ENCODE measurements at places on chromosomes 3 and 15.

DNA sequence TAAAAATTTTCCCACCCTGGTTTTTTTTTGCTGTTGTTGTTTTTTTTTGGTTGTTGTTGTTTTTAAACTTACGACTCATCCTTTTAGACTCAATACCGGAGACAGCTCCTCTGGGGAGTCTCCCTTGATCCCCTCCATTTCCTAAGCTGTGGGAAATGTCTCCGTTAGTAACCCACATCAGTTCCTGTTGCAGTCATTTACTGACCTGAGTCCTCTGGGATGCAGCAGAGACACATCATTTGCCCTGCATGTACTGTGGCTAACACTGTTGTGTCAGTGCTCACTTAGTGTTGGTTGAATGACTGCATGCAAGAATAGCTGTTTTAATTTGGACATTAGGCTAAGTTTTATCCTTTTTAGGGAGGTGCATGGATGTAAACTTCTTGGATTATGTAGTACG lies 83.8 kb downstream of the MBNL1 start:
- DNase-seq: no peak

DNA sequence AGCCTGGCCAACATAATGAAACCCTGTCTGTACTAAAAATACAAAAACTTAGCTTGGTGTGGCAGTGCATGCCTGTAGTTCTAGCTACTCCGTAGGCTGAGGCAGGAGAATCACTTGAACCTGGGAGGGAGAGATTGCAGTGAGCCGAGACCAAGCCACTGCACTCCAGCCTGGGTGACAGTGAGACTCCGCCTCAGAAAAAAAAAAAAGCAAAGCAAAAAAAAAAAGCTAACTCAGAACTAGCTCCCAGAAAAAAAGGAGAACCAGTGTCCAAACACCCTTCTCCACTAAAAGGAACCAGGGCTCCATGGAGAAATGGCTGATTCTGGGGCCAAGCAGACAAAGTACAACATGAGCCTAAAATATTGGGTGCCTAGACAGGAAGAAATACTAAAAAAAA lies 16.7 kb upstream of the CRTC3 start:
- no peak for DNase-seq

DNA sequence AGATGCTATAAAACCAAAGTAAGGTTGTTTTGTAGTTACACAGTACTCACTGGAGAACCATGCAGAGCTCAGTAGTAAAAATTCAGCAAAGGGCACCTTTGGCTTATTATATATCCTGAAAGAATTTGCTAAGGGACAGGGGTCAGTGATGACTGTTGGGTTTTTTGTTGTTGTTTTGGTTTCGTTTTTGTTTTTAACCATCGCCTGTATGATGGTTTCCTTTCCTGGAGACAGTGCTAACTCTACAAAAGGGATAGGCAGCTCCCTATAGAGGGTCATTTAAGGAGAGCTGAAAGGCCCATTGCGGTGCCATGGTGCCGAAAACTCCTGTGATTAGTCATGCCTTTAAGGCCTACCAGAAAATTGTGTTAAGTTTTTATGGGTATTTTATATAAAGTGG lies 118.2 kb upstream of the GOLIM4 start:
- DNase-seq: no peak

DNA sequence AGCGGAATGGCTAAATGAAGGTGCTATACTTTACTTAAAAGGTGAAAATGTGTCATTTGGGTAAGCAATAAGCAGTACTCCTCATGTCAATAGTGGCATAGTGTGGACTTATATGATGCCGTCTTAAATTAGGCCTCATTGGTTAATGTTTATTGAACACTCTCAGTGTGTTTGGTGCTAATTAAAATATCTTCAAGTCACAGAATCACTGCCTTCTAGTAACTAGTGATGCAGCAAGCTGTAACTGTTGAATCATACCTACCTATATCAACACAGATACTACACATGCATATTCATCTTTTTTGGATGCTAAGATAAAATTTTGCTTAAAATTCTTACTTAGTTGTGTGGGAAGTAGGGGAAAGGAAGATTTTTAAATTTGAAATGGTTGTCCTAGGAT lies 30.7 kb downstream of the ARHGAP31 start:
- no peak for DNase-seq

GRCh38 chr15:88835119-88835518 lies 31.9 kb downstream of the ACAN start:
- DNase-seq: no peak

DNA sequence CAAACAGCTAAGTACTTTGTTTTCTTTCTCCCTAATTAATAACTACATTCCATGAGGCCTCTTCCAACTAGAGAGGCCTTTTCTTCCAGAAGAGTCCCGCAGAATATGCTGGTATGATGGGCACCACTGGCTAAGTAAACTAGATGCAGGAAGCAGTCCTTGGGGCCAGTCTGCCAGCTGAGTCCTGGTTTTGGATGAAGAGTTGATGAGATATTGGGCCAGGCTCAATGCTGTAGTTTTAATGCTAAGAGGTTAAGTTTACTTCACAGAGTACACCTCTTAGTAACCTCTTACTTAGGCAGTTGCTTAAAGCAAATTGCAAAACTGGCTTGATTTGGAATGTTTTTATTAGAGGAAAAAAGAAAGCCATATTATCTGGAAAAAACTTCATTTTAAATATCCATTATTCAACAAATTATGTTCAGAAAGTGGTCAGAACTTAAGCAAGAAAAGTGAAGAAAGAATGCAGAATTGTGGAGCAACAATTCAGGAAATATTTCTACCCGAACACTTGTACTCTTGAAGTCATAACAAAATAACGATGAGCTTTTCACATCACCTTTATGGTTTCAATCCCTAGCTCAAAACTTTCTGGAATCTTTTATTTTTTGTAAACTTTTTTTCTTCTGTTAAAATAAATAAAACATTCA lies 178.4 kb upstream of the CDIN1 start:
- DNase-seq: no peak

- DNase-seq: peak; percentile 85
Measured at GRCh38 chr3:12556690-12557472, at the start of gene MKRN2. MKRN2 (plus strand) TSS chr3:12557087; CDS start chr3:12557151, 64 bp downstream.

DNA sequence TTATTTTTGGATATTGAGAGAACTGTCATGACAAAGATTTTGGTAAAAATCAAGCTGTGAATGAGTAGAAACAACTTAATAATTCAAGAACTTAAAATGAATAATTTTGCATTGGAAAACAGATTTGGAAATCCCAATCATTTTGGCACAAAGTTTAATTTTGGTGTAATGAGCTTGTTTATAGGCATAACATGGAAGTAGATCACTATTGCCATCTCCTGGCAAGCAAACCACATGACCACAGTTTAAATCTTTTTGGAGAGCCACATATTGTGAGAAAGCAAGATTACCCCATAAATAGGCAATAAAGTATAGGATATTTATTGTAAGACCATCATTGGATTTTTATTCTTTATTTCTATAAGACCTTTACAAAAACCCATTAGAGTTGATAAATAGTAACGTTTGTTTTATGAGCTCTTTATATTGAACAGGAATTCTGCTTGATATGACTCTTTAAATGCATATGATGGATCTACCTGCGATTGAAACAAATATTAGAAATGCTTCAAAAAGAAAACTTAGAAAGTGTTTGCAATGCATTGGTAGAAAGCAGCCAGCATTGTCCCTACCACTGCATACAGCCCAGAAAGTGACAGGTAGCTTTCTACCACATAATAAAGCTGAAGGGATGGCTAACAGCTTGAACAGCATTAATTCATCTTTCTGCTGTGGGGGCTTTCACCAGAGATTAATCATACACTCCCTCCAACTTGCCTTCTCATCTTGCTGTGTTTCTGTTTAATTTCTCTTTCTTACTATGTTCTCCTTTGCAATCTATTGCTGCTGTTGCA lies 766.8 kb downstream of the TBL1XR1 start:
- DNase-seq: no peak

DNA sequence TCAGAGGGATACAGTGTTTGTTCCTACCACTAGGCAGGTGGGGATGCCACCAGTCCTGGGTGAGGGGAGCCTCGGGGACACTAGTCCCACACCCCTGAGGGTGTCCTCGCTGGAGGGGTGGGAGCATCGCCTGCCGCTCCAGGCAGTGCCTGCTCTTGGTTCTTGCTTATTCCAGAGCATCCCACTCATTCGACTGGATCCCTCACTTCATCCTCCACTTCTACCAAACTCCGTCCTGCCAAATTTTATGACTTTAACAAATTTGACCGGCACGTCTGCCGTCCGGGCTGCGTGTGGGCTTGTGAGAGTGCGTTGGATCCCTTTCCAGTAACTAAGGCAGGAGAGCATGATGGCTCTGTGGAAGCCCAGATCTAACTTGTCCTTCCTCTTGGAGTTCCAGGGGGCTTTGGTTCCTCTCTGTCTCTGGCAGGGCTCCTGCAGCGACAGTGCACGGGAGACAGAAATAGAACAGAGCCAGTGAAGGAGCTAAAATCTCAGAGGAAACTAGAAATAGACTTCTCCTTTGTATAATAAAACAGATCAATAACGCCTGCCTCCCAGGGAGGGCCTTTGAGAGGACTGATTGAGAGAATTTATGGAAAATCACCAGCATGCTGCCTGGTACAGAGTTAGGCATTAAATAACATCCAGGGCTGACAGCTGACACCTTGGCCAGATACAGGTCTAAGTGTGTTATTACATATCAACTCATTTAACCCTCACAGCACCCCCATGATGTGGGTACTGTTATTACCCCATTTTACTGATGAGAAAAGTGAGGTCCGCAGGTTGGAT lies 34.5 kb downstream of the MGLL start:
- no peak for DNase-seq

DNA sequence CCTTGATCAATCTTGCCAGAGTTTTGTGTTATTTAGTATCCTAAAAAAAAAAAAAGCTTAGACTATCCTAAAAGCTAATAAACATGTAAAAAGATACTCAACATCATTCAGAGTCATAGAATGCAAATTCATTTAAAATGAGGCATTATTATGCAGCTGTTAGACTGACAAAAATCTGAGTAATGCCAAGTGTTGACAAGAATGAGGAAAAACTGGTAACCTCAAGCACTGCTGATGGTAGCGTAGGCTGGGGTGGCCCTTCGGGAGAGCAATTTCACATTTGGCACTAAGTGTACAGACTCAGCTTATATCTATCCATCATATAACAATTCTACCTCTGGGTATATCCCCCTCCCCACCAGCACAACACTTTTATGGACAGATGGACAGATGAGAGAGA lies 280.4 kb downstream of the RAP2B start:
- DNase-seq: no peak

GRCh38 chr3:39388153-39388552 lies 5.0 kb downstream of the SLC25A38 start:
- no peak for DNase-seq

- DNase-seq: peak; percentile 71
Measured at GRCh38 chr15:88385078-88385700, 82.0 kb downstream of the MRPL46 start.

- no peak for DNase-seq
Measured at GRCh38 chr3:71172189-71172588, 411.3 kb downstream of the FOXP1 start.

DNA sequence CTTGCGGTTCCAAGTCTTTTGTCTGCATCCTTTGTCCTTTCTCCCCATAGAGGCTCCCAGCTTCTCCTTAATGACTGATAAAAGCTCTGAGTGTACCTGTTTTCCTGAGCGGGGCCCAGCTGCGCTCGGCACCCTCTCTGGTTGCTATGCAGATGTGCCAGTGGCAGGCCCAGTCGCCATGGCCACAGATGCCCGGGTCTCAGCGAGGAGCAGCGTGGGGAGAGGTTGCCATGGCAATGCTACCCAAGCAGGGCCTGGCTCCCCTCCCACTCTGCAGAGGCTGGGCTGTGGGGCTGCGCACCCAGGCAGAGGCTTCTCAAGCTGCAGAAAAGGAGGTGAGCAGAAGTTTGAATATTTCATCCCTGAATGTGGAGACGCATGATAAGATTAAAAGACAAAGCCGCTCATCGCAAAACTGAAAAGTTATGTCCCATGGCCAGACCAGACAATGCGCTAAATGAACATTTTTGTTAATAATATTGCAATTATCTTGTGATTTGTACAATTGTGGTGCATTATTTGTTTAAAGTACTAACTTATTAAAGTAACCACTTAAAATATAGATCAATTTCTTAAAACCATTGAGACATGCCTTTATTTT lies 66.1 kb downstream of the TPRA1 start:
- no peak for DNase-seq

GRCh38 chr3:34727700-34728099 lies 911.6 kb upstream of the ARPP21 start:
- DNase-seq: no peak

- DNase-seq: no peak
Measured at GRCh38 chr15:44633603-44634002, 29.9 kb downstream of the SPG11 start.

DNA sequence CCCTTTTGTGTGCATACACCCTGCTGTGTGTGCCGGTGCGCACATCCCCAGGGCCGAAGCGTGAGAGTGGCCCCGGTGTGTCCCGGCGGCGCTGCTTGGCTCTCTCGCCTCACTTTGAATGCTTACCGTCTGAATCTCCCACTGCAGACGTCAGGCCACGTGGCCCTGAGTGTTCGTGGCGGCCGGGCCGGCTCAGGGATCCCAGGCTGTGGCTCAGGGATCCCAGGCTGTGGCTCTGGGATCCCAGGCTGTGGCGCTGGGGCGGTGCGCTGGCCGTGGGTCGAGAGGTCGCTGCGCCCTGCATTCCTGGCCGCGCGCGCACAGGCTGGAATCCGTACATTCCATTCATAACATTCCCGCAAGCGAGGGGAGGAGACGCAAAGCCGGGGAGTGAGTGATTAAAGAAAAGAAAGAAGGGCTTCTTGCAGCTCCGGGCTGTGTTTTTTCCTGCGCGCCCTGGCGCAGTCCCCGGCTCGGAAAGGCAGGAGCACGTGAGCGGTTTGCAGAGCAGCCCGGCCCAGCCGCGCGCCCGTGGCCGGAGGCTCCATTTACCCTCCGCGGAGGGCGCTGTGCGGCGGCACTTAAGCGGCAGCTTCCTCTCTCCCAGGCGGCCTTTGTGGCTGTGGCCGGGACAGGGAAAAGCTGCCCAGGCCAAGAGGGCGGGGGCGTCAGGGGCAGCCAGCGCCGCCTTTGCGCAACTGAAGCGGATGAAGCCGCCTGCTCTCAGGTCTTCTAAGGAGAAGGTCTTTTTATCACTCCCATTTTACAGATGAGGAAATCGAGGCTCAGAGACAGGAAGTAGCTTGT lies 87.0 kb upstream of the ALDH1L1 start:
- DNase-seq: no peak

DNA sequence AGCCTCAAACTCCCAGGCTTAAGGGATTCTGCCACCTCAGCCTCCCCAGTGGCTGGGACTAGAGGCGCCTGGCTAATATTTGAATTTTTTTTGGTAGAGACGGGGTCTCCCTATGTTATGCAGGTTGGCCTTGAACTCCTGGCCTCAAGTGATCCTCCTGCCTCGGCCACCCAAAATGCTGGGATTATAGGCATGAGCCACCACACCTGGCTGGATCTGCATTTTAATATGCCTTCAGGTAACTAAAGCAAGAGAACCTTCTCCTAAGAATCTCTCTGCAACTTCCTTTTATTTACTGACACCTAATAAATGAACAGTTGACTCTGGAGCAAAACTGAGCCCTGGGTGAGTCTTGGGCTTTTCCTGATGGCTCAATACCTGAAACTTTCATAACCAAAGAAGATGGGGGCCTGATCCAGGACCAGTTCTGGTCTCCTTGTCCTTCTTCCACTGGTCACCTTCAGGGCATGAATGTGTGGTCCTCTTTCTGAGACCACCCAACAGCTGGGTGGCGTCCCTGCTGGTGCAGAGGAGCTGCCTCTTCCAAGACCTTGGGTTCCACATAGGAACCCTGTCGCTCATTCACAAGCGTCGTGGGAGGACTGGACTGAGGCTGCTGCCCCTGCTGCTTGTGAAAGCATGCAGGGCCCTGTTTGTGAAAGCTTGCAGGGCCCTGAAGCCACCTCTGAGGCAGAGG lies 28.2 kb downstream of the CCR9 start:
- no peak for DNase-seq

All from stimulated activated CD4-positive, alpha-beta T cell treated with anti-CD3 and anti-CD28 coated beads, Interleukin-1b, Interleukin-23, amount 100 ng/mL, for 48 hours (primary cell).